MV-4-11 (cell line): ENCODE measurements at places on chromosomes 2 and 18.

DNA sequence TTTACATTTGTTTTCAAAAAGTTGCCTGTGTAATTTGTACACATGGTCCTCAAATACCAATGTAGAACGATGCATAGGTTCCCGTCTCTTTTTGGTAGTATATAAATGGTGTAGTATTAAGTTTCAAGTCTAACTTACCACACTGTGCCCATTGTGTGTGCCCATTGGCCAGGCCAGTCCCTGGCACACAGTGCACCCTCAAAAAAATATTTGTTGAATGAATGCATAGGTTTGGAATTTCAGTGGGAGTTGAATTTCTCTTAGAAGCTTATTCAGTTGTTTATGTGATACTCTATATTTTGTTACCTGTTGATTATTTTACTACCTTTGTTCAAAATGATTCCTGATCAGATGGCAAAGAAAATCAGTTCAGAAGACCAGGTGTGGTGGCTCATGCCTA is 30.1 kb downstream of the IDH1 start:
- no peak for DNase-seq

- DNase-seq = no peak
These were observed 60.1 kb downstream of the RAB27B start for GRCh38 chr18:54888378-54888777.

DNA sequence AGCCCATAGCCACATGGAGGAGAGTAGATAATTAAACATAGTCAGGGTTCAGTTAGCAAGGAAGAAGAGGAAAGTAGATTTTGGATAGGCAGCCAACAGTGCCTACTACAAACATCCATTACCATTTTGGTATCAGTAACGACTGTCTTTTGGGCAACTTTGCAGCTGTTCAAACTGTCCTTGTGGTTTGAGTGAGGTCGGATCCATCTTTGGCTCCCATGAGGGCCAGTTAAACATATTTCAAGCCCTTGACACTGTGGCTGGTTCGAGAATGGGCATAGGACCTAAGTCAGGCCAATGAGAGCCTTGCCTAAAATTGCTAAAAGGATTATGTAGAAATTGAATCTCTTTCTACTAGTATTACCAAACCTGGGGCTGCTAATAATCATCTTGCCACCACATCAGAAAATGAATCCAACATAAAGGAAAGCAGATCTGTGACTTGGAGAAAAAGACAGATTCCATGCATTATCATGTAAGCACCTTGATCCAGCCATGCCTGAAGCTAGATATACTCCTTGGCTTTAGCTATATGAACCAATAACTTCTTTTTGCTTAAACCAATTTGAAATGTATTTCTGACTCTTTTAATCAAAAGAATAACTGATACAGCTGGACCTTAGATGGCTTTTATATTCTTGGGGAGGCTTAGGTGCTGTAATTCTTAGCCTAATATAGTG is 75.0 kb upstream of the STAM2 start:
- DNase-seq = no peak

- no peak for DNase-seq
These were observed at the start of gene MTCL1 for GRCh38 chr18:8705238-8705960. MTCL1 (plus strand) TSS chr18:8705556; CDS start chr18:8705661, 105 bp downstream.

- DNase-seq = no peak
These were observed 553.3 kb upstream of the TNP1 start for GRCh38 chr2:217413193-217413592.
